Naive B cell (primary cell): ENCODE measurements at places on chromosomes 12 and 14.

DNA sequence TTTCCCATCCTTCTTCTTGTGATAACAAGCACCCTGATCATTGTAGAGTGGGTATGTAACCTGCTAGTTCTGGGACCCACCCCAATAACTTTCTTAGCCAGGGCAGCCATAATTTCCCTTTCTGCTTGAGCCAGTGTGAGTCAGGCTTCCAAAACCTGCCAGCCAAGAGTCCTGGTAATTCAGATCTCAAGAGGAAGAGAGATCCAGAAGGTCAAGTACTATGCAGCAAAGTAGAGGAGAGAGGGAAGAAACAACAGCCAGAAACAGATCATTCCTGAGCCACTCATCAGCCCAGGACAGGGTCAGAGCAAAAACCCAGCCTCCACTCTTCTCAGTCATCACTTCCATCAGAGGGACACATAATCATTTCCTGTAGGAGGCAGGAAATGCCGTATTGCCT lies 182.0 kb downstream of the DICER1 start:
- no peak for DNase-seq

- DNase-seq, result no peak
These were observed 50.6 kb upstream of the OXA1L start for GRCh38 chr14:22715890-22716289.

- DNase-seq, result no peak
These were observed 243.1 kb downstream of the AKAP6 start for GRCh38 chr14:32571995-32572866.

GRCh38 chr12:103877288-103877687 lies 36.3 kb upstream of the NT5DC3 start:
- DNase-seq, result no peak

- no peak for DNase-seq
These were observed 37.8 kb upstream of the NAA30 start for GRCh38 chr14:57352396-57353170.

GRCh38 chr14:22597265-22597664 lies 835 bp upstream of the ABHD4 start:
- no peak for DNase-seq

DNA sequence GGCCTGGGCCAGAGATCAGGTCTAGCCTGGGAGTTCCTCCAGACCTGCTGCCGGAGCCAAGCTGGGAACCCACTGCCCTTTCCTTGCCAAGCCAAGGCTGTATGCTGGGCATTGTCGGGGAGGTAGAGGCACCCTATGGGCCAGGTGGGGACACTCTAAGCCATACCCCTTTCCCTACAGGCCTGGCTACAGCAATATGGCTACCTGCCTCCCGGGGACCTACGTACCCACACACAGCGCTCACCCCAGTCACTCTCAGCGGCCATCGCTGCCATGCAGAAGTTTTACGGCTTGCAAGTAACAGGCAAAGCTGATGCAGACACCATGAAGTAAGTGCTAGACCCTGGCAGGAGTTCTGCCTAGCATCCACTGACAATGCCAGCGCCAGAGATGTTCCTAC lies 4.9 kb downstream of the MMP14 start:
- DNase-seq, result no peak

DNA sequence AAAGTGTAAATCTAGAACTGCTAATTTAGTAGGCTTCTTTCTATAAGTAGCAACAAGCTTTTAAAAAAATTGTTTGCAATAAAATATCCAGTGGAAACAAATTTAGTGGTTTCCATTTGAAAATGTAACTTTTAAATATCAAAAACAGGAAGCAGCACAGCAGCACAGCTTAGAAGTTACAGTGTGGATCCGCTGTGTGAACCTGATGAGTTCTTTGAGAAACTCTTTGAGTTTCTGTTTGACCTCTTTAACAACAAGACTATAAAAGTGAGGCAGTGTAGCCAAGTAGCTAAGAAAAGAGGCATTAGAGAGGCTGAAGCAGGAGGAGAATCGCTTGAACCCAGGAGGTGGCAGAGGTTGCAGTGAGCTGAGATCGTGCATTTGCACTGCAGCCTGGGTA lies 178.3 kb downstream of the NAV3 start:
- DNase-seq, result no peak

DNA sequence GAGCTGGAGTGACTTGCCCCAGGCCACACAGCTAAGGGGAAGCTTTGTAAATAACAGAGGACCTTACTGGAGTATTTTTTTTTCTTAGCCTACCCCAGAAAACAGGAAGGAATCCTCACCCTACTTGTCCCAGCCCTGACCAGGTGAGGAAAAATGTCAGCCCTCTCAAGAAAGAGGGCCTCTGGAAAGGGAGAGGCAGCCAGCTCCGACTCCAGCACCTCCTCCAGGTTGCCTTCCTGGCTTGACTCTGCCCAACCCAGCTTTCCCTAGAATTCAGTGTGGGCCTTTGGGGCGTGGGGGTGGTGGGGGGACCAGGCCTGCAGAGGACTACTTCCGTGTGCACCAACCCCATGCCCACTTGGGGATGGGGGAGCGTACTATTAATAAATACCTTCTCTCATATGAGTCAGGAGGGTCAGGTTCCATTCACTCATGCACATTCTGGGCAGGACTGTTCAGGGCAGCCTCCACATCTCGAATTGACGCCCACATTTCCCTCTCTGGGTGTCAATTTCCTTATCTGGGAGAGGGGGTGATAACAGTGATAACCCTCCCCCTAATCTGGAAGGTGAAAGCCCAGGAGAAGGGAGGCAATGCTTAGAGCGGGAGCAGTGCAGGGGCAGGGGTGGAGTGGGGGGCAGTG lies 5.2 kb downstream of the RHOF start:
- no peak for DNase-seq

GRCh38 chr12:42346403-42347002 lies 20.5 kb downstream of the PPHLN1 start:
- no peak for DNase-seq

DNA sequence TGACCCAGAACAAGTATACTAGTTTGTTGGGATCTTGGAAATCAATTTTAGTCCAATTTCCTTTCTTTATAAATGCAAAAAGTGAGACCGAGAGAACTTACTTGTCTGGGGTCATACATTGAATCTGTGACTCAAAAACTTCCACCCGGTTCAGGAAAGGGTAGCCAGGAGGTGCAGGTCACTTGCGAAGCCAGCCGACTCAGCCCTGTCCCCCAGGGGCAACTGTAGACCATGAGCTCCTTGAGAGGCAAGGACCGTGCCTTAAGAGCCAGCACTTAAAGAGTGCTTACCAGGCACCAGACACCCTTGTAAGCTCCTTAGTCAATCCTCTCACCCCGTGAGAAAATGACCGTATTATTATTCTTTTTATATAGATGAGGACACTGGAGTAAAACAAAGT lies 505 bp upstream of the BCDIN3D start:
- DNase-seq, result no peak

DNA sequence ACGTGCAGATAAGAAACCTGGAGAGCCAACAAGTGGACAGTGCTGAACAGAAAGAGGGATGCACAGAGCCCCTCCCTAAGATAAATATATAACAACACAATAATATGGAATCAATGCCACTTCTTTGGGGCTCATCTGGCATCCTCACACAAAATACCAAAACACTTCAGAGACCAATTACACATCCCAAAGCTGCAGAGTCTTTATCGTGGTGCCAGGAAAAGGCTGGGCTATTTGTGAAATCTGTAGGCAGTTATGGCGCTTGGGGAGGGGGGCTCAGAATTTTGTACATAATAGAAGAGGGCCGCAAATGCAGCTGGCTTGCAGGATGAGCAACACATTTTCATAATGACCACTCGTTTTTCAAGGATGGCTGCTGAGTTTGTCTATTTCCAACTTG lies 160.4 kb upstream of the NOS1 start:
- no peak for DNase-seq

GRCh38 chr14:75182821-75183220 lies 6.4 kb upstream of the TMED10 start:
- DNase-seq, result no peak

DNA sequence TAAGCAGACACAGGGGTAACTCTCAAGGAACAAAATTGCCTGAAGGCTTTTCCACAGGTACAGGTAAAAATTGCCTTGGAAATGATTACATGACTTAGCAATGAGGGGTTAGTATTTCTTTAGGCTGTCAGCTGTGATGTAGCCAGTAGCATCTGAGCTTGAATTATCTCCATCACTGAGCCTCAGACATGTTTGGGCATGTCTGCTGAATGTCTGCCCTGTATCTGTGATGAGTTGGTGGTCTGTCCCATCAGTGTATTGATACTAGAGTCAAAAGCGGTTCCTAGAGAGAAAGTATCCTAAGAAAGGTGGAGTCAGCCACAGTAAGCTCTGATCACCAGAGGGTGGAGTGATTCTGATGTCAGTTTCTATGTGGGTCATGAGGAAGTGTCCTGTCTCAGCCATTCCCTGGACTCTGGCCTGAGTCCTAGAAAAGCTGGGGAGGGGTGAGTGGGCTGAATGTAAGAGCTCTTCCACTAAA lies 16.3 kb downstream of the AKAP6 start:
- no peak for DNase-seq

DNA sequence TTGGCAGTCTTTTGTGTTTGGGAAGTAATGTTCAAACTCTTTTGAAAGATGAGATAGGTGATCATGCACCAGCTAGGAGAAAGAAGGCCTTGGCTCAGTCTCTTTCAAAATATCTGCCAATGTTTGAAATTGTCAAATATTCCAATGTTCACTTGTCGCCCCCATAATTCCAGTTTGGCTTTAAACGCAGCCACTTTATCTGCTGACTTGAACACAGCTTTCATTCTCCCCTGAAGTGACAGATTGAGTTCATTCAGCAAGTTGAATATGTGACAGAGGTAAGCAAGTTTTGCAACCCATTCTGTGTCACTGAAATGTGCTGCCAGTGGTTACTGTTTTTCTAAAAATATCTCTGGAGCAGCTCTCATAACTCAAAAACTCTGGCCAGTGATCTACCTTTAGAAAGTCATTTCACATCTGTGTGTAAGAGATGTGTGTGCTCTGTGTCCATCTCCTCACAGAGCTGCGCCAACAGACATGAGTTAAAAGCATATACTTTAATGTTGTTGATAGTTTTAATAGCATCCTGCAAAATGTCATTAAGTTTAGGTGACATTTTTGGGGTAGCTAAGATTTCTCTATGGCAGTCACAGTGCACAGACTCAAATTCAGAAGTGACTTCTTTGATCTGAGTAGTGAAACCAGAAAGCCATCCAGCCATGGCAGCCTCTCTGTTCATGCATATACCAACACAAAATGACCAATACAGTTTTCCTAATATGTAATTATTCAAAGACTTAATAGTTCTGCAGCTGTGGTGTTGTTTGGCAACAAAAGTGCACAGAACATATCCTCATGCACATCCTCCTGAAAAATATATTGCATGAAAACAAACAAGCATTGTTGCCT lies 614.3 kb upstream of the MIS18BP1 start:
- DNase-seq, result no peak

GRCh38 chr14:100981809-100982208 lies 78.3 kb upstream of the RTL1 start:
- no peak for DNase-seq

DNA sequence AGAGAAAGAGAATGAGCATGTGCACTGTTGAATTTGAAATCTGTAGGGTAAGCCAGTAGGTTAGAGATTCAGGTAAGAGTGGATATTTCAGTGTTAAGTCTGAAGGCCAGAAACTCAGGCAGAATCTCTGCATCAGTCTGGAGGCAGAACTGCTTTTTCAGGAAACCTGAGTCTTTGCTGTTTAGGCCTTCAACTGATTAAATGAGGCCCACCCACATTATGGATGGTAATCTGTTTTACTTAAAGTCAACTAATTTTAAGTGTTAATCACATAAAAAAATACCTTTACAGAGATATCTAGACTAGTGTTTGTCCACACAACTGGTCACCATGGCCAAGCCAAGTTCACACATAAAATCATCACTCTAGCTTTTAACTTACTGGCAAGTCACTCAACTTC lies 205.0 kb upstream of the DDHD1 start:
- DNase-seq, result no peak

- no peak for DNase-seq
These were observed 106.9 kb upstream of the OR4E1 start for GRCh38 chr14:21780429-21781084.

GRCh38 chr12:6367969-6368892 lies 7.1 kb downstream of the SCNN1A start:
- DNase-seq, result no peak

DNA sequence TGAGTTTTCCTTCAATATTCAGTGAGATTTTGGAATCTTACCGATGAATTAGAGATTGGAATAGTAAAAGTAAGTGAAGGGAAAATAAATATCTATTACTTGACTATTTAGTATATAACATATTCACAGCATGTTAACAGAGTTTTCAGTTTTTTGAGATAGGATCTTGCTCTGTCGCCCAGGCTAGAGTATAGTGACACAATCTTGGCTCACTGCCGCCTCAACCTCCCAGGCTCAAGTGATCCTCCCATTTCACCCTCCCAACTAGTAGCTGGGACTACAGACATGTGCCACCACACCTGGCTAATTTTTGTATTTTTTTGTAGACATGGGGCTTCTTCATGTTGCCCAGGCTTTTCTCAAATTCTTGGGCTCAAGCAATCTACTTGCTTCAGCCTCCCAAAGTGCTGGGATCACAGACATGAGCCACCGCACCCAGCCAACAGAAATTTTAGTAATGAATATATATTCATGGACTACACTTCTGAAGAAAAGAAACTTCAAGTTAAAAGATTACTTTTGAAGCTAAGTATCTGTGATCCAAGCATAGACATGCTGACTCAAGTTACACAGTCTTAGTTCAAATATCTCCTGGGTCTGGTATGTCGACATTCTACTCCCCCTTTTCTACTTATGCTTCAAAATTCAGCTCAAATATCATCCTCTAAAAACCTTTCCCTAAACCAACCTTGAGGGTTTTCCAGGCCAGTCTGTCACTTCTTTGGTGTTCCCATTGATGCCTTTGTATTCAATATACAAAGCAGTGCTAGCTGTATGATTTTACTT lies 13.8 kb downstream of the UBE2N start:
- no peak for DNase-seq

DNA sequence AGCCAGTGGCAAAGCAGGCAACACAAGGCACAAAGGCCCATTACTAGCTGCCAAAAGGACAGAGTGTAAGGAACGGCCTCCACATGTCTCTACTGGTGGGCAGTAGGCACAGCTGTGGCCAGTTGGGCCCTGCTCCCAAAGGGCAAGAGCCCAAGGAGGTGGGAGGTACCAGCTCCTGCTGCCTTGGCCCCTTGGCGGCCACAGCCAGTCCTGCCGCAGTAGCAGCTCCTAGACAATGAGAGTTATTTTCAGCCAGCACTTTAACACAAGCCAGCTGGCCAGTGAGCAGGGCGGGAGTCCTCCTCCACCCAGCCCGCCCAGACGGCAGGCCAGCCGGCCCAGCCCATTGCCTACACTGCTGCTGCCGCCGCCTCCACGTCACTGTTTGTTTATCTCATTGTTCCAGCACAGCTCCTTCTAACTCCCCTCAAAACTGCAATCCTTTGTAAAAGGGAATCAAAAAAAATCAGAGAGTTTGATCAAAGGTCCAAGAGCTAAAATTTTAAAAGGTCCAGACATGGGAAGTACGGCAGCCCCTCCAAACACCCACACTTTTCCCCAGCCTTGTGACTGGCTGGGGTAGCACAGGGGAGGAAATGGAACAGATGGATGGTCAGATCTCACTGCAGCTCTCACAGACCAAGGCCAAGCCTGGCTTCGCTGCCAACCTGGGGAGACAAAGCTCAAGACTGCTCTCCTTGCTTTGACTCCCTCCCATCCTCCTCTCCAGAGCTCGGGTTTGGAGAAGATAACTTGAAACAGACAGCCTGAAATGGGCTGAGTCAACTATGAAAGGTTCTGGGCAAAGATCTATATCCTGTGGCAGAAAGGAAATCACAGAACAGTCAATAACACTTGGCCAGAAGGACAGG lies 33.5 kb downstream of the FMNL3 start:
- DNase-seq, result no peak

GRCh38 chr12:48815126-48816110 lies 2.9 kb upstream of the CACNB3 start:
- DNase-seq, result no peak
